ENCODE measurements at places on chromosomes 11 and 22.

- no peak for DNase-seq
Measured at GRCh38 chr11:9462806-9463537, 2.2 kb downstream of the ZNF143 start.

DNA sequence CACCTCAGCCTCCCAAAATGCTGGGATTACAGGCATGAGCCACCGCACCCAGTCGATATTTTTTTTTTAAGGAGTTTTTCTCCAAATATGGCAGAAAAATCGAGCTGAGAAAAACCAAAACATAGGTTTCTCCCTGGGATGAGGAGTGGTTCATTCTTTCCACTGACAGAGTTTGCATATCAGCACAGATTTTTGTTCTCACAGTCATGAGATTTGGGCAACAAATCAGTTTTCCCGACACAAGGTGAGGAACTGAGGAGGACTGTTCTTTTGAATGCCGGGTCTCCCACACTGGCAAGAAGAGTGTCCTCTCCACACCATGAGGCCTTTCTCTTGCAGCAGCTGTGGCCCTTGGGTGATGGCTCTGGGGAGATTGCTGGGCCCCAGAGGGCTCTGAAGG lies 3.8 kb upstream of the EHD1 start:
- no peak for DNase-seq

DNA sequence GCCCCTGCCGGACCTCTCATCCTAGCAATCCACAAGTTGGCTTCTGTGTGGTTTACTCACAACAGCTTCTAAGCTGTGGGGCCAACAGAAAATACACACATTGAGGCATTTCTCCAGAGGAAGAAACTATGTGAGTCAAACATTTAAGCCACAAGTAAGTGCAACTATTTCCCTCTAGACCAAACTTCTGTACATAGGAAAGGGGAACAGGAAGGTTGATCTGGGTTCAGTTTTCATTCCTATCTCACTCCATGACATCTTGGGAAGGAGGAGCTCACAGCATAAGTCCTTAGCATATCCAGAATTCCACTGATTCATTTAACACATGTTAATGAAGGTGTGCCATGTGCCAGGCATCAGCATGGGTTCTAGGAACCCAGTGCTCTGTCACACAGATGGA lies 72.8 kb upstream of the PICALM start:
- DNase-seq = no peak

GRCh38 chr11:64876835-64877341 lies 1.5 kb downstream of the EHD1 start:
- no peak for DNase-seq

- DNase-seq = no peak
Measured at GRCh38 chr11:30479899-30480298, 106.3 kb downstream of the MPPED2 start.

DNA sequence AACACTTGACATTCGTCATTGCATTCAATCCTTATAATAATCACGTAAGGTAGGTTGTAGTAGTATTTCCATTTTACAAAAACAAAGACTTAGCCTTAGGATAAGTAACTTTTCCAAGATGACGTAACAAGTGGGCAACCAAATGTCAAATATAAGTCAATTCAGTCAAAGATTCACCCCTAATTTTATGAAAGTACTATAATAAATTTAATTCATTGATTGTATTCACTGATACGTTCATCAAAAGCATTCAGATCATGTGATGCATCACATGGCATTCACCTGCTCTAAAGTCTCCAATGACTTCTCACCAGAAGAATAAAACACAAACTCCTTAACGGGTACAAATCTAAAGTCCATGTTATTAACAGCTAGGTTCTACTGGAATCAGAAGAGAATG lies 2.1 kb downstream of the KIF18A start:
- no peak for DNase-seq

- DNase-seq = no peak
Measured at GRCh38 chr11:8095806-8096522, 15.0 kb downstream of the TUB start.

- DNase-seq = no peak
Measured at GRCh38 chr11:34869425-34869824, 46.8 kb downstream of the APIP start.

- no peak for DNase-seq
Measured at GRCh38 chr22:28034760-28035401, 115.8 kb upstream of the PITPNB start.

DNA sequence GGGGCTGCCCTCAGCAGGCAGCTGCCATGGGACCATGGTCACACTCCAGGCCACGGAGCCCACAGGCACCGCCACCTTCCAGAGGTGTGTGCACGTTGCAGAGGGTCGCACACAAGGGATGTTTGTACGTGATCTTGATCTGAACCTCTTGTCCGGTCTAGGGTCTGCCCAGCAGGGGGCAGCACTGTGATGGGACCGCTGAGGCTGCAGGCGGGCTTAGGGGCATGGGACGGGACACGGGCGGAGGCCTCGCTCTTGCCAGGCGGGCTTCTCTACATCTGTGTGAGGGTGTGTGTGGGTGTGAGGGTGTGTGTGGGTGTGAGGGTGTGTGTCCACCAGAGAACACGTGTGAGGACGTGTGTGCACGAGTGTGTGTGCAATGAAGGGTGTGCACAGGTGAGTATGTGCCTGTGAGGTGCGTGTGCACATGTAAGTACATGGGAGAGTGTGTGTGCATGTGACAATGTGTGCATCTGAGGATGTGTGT lies 52.4 kb downstream of the CACNA1I start:
- DNase-seq = no peak

GRCh38 chr22:47304854-47305253 lies 542.4 kb downstream of the TBC1D22A start:
- no peak for DNase-seq

- no peak for DNase-seq
Measured at GRCh38 chr11:134668076-134668475, 256.0 kb upstream of the B3GAT1 start.

GRCh38 chr11:101759771-101760450 lies 154.9 kb upstream of the CEP126 start:
- no peak for DNase-seq

- no peak for DNase-seq
Measured at GRCh38 chr22:26665813-26666231, 8.4 kb downstream of the MIAT start.

GRCh38 chr11:64449381-64450167 lies 90.6 kb downstream of the RPS6KA4 start:
- no peak for DNase-seq

DNA sequence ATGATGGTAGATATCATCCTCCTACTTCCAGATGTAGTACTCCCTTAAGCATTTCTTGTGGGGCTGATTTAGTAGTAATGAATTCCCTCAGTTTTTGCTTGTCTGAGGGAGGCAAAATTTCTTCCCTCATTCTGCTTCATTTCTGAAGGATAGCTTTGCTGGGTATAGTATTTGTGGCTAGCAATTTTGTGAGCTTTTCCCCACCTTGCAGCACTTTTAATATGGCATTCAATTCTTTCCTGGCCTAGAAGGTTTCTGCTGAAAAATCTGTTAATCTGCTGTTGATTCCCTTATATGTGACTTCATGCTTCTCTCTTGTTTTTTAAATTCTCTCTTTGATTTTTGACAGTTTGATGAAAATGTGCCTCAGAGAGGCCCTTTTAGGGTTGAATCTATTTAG lies 50.4 kb downstream of the KCNQ1OT1 start:
- no peak for DNase-seq

DNA sequence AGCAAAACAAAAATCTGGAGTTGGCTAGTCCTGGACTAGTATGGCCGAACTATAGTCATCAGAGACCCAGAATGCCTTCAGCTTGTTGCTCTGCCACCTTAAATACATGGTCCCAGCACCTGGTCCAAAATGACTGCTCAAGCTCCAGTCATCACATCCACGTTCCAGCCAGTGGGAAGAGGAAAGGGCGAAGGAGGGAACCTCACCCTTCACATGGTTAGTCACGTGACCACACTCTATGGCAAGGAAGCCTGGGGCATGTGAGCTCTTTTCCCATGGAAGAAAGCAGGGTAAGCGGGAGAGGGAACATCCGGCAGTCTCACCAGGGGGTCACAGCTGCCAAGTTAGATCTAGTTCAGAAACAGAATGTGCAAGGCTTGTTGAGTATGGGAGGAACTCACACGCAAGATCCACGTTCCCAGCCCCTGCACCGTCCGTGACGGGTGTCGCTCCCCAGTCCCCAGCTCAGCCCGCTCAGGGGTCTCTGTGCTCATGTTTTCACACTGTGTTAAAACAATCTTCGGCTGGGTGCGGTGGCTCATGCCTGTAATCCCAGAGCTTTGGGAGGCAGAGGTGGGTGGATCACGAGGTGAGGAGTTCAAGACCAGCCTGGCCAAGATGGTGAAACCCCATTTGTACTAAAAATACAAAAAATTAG lies 1.9 kb upstream of the ANO9 start:
- DNase-seq = no peak

GRCh38 chr11:19808076-19808911 lies 95.7 kb downstream of the NAV2 start:
- no peak for DNase-seq

DNA sequence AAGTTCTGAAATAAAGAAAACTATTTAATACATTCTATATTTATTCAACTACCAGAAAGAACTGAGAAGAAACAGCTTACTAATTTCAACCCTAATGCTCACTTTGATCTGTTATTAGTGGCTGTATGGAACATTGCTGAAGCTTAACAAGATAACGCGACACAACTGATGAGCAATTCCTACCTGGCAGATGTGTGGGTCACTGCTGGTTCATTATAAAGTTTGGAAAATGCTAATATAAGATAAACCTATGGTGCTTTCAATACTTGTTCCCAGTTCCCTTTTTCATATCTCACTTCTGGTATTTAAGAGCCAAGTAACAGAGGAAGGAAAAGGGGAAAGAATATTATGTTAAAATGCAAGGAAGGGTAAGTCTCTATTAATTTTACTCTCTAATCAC lies 10.5 kb downstream of the CTSC start:
- no peak for DNase-seq

- DNase-seq = no peak
Measured at GRCh38 chr11:89516496-89516895, 25.3 kb upstream of the NOX4 start.

DNA sequence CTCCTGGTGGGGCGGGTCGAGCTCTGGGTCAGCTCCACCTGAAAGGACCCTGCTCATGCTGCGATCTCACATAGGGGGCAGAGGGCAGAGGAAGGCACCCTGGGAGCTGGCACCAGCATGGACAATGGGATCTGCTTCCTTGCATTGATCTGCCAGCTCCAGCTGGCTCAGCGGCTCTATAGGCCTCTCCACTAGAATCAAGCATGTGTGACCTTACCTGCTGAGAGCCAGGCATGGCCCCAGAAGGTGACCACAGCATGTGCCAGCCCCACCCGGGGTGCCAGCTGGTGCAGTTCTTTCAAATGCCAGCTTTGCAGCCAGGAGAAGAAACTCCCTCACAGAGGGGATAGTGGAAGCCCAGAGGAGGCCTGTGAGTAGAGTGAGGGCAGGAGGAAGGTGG lies 22.0 kb upstream of the KLHL35 start:
- no peak for DNase-seq

DNA sequence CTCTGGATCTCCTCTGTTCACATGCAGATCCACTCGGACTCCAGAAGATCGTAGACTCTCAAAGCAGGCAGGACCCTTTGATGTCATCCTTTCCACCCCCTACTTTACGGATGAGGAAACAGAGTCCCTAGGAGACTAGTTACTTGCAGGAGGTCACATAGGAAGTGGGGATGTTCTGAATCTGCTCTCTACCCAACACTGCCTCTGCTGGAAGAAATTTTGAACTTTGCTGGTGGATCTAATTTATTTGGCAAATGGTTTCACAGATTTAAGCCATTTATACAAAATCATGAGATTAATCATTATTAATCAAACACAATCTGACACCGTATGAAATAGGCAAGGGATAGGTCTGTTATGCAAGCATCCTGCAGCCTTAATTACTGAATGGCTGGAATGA lies 55.0 kb upstream of the USP47 start:
- DNase-seq = no peak

GRCh38 chr11:19912115-19912957 lies 199.7 kb downstream of the NAV2 start:
- no peak for DNase-seq

GRCh38 chr22:28910569-28911303 lies 27.4 kb downstream of the ZNRF3 start:
- no peak for DNase-seq

DNA sequence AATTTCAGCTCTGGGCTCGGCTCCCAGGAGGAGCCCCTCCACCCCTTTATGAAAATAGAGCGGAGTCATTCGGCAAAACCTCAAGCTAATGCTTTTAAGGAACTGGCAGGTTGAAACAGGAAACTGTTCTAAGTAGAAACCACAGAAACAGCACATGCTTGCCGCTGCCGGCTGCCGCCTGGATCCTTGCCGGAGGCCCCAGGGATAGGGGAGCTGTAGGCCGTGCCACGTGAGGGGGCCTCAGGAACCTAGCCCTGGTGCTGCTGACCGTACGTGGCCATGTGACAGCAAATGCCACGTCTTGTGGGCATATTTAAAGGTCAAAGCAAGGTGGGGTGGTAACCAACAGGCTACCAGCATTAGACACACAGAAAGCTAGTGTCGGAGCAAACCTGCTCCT lies 77.9 kb upstream of the TIMP3 start:
- peak; percentile 80 for DNase-seq

DNA sequence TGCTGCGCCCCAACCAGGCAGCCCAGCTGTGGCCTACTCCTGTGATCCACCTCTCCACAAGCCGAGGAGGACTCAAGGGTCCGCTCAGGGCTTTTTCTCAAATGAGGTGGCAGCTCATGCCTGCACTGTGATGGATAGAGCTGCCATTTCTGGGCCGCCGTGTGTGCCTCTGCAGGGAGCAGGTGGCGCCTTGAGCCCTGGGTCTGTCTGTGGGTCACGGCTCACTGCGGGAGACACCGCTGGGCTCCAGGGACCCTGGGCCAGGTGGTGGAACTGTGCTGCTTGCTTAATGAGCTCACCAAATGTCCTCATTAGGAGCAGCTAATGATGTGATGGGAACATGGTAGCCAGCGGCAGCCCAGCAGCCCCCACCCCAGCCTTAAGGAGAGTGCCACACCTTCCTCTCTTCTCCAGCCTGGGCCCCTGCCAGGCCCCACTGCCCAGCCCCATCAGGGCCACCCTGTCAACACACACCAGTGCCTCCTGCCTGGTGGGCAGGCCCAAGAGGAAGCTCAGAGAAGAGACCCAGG lies 50.8 kb downstream of the DHCR7 start:
- DNase-seq = no peak

GRCh38 chr11:21446939-21447590 lies 745.8 kb upstream of the ANO5 start:
- no peak for DNase-seq

DNA sequence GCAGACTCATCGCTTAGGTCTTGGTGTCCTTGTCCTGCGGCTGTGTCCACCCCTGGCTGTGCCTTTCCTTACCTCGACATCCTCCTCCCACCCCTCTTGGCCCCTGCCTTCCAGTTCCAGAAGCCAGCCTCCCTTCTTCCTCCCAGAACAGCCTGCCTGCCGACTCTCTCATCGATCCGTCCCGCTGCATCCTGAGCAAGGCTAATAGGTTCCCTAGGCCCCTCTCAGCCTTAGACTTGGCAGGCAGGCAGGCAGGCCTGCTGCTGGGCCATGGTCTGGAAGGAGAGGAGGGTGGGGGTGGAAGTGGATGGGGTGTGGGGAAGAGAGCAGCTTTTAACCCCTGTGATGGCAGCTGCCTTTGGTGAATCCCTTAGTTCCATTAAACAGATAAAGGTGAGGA lies 196.7 kb upstream of the TBCEL start:
- no peak for DNase-seq
